ENCODE measurements at places on chromosomes 3 and 15.
A peak's percentile ranks its signal among the peaks of the same experiment; 100 is the strongest.

- H3K36me3 ChIP-seq = peaks cover 5% of the 10 kb centered on the region
- peak overlapping the region; percentile 73 for H3K4me3 ChIP-seq
- peaks cover 59% of the 10 kb centered on the region for H3K4me1 ChIP-seq
- H3K27ac ChIP-seq = peak overlapping the region; percentile 96
- no peaks in the 10 kb centered on the region for H3K27me3 ChIP-seq
Measured at GRCh38 chr15:38613085-38613484, 48.5 kb upstream of the RASGRP1 start.

DNA sequence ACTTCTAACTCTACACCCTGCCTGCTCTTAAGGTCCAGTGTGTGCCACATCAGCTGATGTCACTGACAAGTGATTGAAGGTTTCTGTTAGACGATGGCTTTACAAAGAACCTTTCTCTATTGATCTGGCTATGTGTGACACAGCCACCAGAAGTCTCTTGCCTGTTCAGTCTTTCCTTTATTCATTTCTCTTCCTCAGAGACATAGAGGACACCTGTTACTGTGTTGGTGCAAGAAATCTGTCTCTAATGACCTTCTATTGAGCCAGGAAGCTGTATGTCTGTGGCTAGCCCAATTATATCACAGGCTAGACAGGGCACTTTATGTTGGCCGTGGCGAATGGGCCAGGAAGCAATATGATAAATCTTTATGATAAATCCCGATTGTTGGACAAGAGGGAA lies 173.3 kb upstream of the GAP43 start:
- no peak overlapping the region for H3K27ac ChIP-seq
- no peaks in the 10 kb centered on the region for H3K27me3 ChIP-seq
- H3K36me3 ChIP-seq = no peaks in the 10 kb centered on the region
- H3K4me3 ChIP-seq = no peak overlapping the region
- H3K4me1 ChIP-seq = no peaks in the 10 kb centered on the region
- DNase-seq = no peak

DNA sequence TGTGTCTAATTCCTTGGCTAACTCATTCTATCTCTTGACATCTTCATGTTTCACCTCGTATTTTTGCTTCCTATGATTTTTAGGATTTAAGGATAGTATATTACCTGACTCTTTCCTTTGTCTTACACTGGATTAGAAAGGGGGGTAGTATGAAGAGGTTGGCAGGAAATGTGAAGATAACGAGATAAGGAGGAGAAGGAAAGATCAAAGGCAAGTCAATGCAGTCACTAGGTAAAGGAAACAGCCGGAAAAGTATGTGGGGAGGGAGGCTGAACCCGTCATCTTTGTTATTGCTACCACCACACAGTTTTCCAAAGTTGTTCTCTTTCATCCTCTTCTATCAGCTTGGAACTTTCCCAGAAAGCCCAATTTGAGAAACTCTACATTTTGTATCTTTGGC lies 90.6 kb downstream of the SLC9A9 start:
- no peak overlapping the region for H3K4me3 ChIP-seq
- H3K27ac ChIP-seq = no peak overlapping the region
- DNase-seq = no peak
- no peaks in the 10 kb centered on the region for H3K36me3 ChIP-seq
- H3K27me3 ChIP-seq = peaks cover 3% of the 10 kb centered on the region

- H3K4me1 ChIP-seq = peaks cover 3% of the 10 kb centered on the region
- no peaks in the 10 kb centered on the region for H3K36me3 ChIP-seq
- H3K4me3 ChIP-seq = no peak overlapping the region
- H3K27ac ChIP-seq = no peak overlapping the region
- peaks cover 15% of the 10 kb centered on the region for H3K27me3 ChIP-seq
Measured at GRCh38 chr3:108021131-108021530, 69.7 kb downstream of the CD47 start.

DNA sequence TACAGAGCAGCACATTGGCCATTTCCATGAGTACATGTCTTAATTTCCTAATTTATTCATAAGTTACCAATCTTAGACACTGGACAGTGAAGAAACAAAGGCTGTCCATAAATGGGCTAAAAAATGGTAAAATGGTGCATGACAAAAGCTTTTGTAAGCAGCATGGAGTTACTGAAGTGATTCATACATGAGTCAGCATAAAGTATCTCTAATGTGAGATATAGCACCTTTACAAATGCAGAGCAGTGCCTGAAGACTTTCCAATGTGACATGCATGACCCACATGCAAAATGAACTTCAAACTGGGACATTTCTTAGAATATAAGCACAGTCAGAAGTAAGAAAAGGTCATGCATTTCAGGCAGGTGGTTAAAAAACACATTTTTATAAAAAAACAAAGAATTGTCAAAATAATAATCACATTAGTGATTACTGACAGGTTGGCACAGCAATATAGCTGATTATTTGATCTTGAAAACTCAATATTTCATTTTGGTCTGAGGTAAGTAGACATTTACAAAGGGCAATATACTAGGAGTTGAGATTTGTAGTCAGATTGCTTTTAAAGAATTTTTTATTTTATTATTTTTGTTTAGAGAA lies 299.3 kb downstream of the PLCL2 start:
- H3K27me3 ChIP-seq = no peaks in the 10 kb centered on the region
- peaks cover 30% of the 10 kb centered on the region for H3K4me1 ChIP-seq
- no peak overlapping the region for H3K27ac ChIP-seq
- DNase-seq = no peak
- H3K36me3 ChIP-seq = peaks cover 32% of the 10 kb centered on the region
- no peak overlapping the region for H3K4me3 ChIP-seq

DNA sequence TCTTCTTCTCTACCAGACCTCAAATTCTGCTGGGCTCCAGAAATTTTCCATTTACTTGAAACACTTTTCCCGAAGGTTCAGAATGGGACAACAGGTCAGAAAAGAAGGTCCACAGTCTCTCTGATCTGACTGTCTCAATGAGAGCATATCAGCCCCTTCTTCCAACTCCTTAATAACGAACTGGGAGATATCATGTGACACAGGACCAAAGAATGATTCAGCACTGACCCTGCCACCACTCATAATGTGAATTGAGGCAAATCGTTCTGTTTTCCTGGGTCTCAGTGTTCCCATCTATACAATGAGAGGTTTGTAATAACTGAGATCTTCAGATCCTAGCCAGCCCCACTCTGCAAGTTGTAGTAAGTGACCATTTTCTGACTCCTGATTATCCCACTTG lies 500.5 kb downstream of the NTRK3 start:
- no peak for DNase-seq
- H3K27ac ChIP-seq = no peak overlapping the region
- no peaks in the 10 kb centered on the region for H3K27me3 ChIP-seq
- H3K4me1 ChIP-seq = no peaks in the 10 kb centered on the region

DNA sequence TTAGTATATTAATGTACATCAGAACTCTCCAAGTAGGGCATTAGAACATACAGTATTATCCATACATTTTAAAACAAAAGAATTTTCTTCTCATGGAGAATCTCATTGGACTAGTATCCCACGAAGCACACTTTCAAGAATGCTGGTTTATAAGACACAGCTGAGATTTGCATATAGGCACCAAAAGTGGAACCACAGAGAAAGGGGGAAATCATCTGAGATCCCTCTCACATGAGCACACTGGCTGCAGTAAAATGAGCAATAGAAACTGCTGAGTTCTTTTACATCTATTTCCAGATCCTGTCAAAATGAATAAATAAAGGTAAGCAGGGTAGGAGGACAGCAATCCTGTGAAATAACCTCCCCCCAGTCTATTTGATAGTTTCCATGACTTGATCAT lies 665.3 kb downstream of the FHIT start:
- H3K4me1 ChIP-seq = no peaks in the 10 kb centered on the region
- no peak overlapping the region for H3K27ac ChIP-seq
- H3K27me3 ChIP-seq = peaks cover 8% of the 10 kb centered on the region
- H3K36me3 ChIP-seq = no peaks in the 10 kb centered on the region
- H3K4me3 ChIP-seq = no peak overlapping the region
- no peak for DNase-seq

GRCh38 chr3:146585156-146585555 lies 20.0 kb downstream of the PLSCR5 start:
- H3K27ac ChIP-seq = no peak overlapping the region
- H3K4me1 ChIP-seq = no peaks in the 10 kb centered on the region
- no peak for DNase-seq
- H3K27me3 ChIP-seq = peaks cover 20% of the 10 kb centered on the region
- H3K4me3 ChIP-seq = no peak overlapping the region

DNA sequence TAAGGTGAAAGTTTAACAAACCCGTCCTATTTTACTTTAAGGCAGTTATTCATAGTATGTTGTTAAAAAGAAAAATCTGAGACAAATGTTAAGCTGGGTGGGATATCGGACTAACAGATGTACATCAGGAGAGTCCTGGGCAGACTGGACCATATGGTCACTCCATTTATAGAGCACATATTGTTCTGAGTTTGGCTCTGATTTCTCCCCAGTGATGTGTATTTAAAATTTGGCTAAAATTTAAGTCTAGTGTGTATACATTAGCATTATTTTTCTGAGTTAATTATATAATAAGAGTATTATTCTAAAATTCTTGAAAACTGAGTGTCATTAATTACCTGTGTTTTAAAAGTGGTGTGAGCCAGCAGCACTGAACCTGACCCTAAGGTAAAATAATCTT lies 6.1 kb downstream of the GMPS start:
- H3K27me3 ChIP-seq = no peaks in the 10 kb centered on the region
- DNase-seq = no peak
- H3K4me1 ChIP-seq = peaks cover 44% of the 10 kb centered on the region
- H3K36me3 ChIP-seq = peaks cover 19% of the 10 kb centered on the region

DNA sequence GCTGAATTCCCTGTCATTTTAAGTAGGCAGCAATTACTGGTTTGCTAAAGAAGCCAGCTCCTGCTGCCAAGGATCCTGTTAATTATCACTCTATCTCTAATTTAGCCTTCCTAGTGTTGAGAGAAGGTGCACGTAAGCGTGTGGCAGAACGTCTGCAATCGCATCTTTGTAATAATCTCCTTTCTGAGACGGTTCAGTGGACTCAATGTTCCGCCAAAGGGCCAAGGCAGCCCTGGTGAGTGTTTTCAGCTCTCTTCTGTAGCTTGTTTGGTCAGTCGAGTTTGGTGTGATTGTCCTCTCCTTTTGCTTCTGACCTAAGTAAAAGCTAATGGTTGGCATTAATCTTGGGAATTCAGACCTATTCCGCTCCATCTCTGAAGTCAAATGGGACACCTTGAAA lies 24.2 kb downstream of the MITF start:
- H3K4me3 ChIP-seq = no peak overlapping the region
- H3K27ac ChIP-seq = no peak overlapping the region
- no peak for DNase-seq

DNA sequence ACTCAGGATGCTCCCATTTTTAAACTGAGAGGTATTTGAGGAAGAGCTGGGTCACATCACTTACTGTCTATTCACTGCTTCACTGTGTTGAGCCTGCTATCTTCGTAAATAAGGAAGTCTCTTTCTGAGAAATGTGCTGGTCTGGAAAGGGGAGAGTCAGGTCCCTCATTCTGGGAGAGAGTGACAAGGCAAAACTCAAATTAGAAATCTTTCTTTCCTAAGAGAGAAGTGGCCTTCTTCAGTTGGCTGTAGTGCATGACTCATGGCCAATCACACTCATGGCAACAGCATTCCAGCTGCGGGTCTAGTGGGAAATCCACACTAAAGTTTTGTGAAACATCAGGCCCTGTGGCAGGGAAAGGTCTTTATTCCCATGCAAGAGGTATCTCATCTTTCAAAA lies 11.5 kb upstream of the TIMP4 start:
- no peaks in the 10 kb centered on the region for H3K4me1 ChIP-seq
- no peak overlapping the region for H3K27ac ChIP-seq
- no peak overlapping the region for H3K4me3 ChIP-seq
- peaks cover 6% of the 10 kb centered on the region for H3K36me3 ChIP-seq
- no peak for DNase-seq
- H3K27me3 ChIP-seq = peaks cover 3% of the 10 kb centered on the region

DNA sequence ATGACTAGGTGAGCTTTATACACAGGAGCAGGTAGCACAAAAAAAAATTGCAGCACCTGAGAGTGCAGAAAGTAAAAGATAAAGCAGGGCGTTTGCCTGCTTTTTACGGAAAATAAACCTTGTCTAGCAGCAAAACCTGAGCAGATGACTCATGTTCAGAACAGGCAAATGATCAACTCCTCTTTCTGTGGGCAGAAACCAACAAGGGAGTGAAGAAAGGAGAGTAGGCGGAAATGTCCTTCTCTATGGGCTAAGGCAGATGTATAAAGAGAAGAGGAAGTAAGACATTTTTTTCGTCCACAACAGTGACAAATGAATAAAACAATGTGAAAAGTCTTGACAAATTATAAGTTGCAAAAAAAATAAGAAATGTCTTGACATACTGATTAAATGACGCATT lies 24.5 kb upstream of the GMNC start:
- H3K4me3 ChIP-seq = no peak overlapping the region
- no peaks in the 10 kb centered on the region for H3K36me3 ChIP-seq
- H3K27me3 ChIP-seq = peaks cover 2% of the 10 kb centered on the region
- no peak for DNase-seq

DNA sequence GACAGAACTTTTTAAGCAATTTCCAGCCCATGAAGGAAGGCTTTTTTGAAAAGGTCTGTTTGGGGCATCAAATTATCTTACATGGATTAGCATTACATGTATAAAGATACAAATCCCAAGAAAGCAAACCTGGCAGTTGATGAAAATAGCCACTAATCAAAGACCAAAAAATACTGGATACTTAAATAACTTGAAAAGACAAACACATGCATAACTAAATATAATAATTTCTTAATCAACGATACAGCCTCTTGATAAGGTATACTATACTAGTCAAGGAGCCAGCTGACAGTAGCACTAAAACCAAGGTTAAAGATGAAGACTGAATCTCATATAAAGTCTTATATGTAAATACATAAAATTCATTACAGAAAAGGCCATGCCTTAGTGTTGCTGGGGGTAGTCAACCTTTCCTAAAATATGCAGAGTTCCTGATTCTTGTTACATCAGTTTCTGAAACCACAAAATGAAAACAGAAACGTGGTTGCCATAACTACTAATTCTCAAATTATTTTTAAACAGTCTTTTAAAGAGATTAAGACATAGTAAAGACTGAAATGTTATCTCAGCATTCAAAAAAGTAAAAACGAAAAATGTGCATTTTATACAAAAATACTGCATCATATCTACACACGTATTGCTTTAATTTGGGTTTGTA lies 2.0 kb downstream of the ANKRD28 start:
- H3K36me3 ChIP-seq = peaks cover 38% of the 10 kb centered on the region
- peaks cover 73% of the 10 kb centered on the region for H3K4me1 ChIP-seq
- DNase-seq = no peak
- peak overlapping the region; percentile 81 for H3K4me3 ChIP-seq
- H3K27ac ChIP-seq = peak overlapping the region; percentile 92

- DNase-seq = no peak
- H3K27ac ChIP-seq = no peak overlapping the region
- H3K36me3 ChIP-seq = no peaks in the 10 kb centered on the region
- H3K27me3 ChIP-seq = peaks cover 31% of the 10 kb centered on the region
- H3K4me1 ChIP-seq = no peaks in the 10 kb centered on the region
Measured at GRCh38 chr3:123044981-123045763, 17.6 kb upstream of the SEMA5B start.

All from activated T-helper 2 cell treated with anti-CD3 and anti-CD28 coated beads, Interferon-gamma antibody, Interleukin-2, Interleukin-4, amounts not matched to agents 10 μg/mL and 5 μg/mL and 100 μg/mL, durations not matched to agents 14 hours and 24 hours and 36 hours (primary cell).